Activated CD4-positive, alpha-beta T cell treated with anti-CD3 and anti-CD28 coated beads, Interleukin-2, amount 50 U/mL, for 48 hours (primary cell): ENCODE measurements at places on chromosomes 13 and 19.
A peak's percentile ranks its signal among the peaks of the same experiment; 100 is the strongest.

DNA sequence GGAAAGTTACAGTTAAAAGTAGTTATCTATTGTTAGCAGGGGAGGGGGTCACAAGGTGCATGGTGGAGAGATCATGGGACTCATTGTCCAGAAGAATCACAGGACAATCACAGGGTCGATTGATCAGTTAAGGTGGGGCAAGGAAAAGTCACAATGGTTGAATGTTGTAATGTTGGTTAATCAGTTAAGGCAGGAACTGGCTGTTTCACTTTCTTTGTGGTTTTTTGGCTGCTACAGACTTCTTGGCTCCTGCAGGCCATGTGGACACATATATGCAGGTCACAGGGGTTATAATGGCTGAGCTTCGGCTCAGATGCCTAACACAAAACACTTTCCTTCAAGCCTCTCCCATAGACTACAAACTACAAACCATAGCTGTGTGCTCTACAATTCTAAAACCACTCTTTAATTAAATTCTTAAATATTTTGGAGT, 6.9 kb upstream of the ZNF431 start:
- DNase-seq = no peak

DNA sequence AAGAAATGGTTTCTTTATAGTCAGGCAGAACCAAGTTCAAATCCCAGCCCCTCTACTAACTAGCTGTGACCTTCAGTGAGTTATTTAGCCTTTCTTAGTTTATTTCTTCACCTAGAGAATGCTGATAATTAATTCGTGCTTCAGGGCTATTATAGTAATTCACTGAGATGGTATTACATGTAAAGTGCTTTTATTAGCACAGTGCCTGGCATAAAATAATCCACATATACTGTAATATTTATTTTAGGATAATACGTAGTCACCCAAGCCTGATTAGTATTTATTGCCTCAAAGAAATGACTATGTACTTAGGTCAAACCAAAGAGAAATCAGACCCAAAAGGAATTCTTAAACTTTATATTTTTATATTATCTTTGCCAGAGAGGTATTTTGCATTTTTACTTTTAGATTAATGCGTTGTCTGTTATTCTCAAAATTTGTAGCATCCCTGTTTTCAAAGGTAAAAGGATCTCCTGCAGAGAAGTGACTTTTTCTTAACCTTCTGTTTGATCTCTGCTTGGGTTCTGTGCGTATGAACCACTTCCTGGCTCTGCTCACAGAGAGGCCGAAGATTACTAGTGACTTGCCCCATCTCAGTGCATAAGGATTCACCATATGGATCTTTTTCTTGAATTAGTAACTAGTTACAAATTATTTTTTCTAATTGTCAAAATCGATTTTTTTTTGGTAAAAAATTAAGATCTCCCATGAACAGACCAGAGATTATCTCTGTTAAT, 19.7 kb downstream of the UBAC2 start:
- no peak for DNase-seq

DNA sequence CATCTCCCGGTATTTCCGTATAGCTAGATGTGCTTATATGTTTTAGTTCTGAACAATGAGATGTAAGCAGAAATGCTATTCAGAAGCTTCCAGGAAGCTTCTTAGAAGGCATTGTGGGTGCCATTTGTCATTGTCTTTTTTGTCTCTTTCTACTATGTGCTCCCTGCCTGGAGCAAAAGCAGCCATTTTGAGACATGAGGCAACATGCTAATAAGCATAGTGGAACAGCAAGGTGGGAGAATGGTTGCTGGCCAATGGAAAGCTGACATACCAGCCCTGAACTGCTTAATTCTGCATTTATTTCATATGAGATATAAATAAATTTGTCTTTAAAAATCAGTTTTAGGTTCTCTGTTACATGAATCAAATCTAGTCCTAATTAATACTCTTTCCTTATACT, 299.7 kb downstream of the LMO7 start:
- no peak for DNase-seq

DNA sequence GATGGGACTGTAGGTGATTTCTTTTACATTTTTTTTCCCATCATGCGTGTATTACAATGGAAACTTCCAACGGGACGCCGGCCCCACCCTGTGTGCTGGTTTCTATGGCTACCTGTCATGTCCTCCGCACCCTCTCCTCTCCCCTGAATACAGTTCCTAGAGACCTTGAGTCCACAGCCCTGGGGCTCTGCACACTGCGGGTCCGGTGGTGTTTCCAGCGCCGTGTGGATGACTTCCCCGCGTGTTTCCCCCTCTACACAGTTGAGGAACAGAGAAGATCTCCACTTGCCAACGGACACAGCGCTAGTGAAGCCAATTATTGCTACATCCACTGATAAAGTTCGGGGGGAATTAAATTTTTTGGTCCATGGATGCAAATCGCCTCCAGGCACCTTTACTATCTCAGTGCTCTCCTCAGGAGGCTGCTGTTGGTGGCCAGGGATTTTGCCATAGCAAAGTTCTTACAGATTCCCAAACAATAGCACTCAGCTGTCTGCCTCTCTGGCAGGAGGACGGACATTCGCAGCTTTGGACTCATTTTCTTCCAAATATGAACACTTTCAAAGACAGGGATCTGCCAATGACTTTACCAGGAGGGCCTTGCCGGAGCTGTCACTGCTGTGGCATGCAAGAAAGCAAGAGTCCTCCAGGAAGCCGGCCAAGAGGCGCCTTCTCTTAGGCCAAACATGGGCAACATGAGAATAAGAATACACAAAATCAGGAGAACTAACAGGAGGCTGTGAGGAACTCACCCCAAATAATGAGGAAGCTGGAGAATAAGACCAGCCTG, 39.3 kb upstream of the GAS6 start:
- no peak for DNase-seq

GRCh38 chr19:21314676-21315075, 14.5 kb downstream of the ZNF708 start:
- DNase-seq = no peak

- no peak for DNase-seq
Measured at GRCh38 chr13:94706101-94706842, 6.1 kb downstream of the SOX21 start.

GRCh38 chr13:57946361-57946760, 314.8 kb downstream of the PCDH17 start:
- DNase-seq = no peak

GRCh38 chr19:57231686-57232085, 863 bp downstream of the AURKC start:
- DNase-seq = no peak

DNA sequence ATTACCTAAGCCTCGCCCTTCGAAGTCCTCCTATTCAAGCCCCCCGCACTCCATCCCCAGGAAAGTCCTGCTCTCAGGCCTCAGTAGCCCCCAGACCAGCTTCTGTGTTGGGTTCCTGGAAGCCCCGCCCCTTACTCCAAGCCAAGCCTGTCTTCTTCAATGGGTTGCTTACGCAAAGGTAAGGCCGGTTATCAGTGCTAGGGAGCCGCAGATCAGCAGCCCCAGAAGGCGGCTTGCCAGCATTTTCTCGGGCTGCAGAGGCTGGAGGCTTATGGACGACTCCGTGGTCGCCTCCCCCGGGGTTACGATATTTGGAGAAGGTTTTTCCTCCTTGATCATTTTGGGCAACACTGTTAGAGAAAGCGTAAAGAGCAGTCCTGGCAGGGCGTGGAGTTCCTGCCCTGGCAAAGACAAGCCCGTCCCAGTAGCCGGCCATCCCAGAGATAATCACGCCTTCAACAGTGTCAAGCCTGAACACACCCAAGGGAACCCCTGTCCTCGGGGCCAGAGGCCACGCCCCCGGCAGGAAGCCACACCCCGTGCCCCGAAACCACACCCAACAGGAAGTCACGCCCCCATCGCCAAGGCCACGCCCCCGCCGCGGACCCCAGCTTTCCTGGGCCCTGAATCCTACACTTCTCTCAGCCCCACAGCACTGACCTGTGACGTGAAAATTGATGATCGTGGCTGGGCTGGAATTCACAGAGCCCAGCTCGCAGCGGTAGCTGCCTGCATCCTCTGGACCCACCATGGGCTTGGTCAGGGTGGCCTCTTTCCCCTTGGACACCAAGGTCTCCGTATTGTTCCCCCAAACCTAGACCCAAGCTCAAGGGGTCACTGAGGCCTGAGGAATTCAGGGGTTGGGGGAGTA, 954 bp upstream of the RASIP1 start:
- peak; percentile 43 for DNase-seq

DNA sequence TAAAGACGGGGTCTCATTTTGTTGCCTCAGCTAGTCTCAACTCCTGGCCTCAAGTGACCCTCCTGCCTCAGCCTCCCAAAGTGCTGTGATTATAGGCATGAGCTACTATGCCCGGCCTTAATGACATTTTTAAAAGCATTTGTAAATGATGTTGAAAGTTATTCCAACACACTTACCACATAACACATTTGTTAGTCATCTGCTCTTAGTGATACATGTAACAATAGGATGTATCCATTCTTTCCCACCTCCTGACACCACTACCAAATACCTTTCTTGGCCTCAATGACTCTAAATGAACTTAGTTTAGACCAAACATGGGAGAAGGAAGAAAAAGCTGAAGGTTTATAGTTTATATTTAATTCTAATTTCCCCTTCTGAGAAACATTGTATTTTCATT, 59.8 kb upstream of the MEDAG start:
- no peak for DNase-seq

DNA sequence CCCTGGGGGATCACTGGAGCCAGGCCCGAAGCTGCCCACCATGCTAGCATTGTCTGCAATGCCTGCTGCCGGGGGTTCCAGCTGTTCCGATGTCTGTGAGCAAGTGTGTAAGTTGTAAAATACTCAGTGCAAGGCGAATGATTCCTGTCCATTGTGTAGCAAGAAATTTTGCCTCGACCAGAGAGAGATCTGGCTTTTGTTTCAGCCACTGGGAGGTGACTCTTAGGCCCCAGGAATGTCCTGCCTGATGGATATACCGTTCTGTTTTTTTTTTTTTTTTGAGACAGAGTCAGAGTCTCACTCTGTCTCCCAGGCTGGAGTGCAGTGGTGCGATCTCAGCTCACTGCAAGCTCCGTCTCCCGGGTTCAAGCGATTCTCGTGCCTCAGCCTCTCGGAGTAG, 7.3 kb upstream of the GADD45B start:
- DNase-seq = no peak

GRCh38 chr19:46637224-46637623, 1.2 kb upstream of the GNG8 start:
- no peak for DNase-seq

GRCh38 chr19:33621065-33621785, 528 bp upstream of the CHST8 start:
- no peak for DNase-seq

- DNase-seq = no peak
Measured at GRCh38 chr19:17737690-17738153, 13.6 kb upstream of the FCHO1 start.
